ENCODE measurements at places on chromosomes 2 and 18.

DNA sequence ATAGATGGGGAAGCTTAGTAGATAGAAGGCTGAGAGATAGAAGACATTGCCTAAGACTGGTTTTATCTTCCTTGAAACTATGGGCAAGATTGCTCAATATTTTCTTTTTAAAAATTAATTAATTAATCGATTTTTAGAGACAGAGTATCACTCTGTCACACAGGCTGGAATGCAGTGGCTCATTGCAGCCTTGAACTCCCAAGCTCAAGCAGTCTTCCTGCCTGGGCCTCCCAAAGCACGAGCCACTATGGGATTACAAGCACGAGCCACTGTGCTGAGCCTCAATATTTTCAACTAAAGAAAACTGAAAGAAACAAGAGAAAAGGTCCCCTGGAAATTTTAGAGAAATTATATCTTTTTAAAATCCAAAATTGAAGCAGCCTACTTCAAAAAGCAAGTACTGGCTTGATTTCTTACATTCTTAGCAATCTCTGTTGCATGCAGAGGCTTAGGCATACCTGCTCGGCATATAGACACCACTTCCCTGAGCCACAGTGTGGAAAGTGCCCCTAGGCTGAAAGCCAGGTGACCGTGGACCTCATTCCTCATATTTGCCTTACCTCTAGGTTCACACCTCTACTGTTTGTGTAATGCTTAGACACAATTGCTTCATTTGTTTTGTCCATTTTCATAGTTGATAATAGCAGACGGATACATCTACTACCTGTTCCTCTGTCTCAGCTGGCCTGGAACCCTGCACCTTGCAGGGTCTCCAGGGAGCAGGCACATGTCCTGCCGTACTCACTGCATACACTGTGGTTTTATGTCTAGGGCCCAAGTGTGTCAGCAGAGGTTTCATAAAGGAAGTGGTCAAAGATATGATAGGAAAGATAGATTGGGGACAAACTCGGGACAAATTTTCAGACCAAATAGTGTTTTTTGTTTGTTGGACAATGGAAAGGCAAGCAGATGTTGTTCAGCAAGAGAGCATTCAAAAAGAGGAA is 166.5 kb upstream of the ALPP start:
- DNase-seq, result peak; percentile 3

GRCh38 chr2:158006961-158007719 is 94.5 kb upstream of the UPP2 start:
- no peak for DNase-seq

DNA sequence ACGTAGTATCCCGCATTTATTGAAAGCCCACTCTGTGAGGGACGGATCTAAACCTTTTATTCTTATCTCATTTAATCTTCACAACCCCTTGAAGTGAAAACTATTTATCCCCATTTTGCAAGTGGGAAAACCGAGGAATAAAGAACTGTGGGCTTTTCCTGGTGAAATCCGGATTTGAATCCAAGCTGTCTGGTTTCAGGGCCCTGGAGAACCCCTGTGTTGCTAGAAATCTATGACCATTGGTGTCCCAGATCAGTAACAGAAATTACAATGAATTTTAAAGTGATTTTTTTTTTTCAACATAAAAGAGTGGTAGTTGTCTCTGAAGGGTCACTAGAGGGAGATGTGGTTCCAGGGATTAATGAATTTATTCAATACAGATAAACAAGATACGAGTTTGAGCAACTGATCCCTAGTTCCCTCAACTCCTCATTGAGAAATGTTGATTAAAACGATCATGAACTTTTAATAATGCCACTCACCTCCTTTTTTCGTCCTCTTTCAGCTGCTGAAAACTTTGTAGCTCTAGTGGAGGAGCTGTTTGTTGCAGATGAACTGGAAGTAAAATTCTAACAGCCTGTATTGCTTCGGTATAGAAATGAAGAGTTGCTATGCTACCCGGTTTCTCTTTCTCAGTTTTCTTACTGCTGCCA is 940 bp downstream of the XRCC5 start:
- DNase-seq, result peak; percentile 46

GRCh38 chr2:63845866-63846265 is 4.2 kb downstream of the UGP2 start:
- DNase-seq, result no peak

DNA sequence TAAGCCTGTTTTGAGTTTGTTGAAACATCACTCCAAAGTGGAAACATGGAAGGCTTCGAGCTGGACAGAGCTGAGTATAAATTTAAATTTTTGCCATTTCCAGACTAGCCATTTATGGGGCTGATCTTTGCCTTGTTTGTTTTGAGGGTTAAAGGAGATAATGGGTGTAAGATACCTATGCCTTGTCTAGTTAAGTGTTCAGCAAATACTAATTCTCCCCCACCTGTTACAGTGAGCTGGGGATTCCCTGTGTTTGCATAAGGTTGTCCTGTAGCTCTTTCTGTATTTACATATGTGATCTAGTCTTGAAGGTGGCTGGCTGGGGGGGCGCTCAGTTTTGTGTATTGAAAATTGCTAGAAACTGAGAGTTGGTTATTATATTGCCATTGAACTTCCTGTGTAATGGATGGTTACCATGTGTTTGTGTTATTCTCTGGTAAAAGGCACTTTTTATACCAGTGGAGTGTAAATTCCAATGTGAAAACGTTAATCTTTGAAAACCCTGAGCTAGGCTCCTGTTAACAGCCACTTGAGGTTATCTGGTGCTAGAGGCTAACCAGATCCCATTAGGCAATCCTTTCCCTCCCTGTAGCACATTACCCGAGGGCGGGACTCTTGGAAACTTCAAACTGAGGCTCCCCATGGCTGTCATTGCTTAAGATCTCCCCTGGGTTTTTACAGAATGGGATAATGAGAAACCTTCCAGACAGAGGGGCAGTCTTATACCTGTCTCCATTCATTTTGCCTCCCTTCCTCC is 26.7 kb downstream of the TANC1 start:
- no peak for DNase-seq

GRCh38 chr2:150404147-150404546 is 83.3 kb downstream of the RND3 start:
- DNase-seq, result no peak

DNA sequence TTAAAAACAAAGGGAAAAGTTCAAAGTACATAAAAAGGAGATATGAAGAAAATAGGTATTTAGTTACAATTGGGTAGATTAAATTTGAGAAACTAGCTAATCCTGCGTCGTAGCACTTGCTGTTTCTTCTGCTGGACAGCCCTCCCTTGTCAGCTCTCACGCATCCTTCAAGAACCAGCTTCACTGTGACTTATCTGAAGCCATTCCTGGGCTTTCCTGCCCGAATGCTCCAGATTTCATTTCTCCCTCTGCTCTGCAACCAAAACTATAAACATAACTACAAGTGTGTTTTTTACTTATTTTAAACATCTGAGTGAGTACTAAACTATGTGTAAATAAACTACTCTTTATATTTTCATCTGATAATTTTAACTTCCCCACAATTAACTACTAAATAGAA is 149.2 kb downstream of the MTCL1 start:
- no peak for DNase-seq

DNA sequence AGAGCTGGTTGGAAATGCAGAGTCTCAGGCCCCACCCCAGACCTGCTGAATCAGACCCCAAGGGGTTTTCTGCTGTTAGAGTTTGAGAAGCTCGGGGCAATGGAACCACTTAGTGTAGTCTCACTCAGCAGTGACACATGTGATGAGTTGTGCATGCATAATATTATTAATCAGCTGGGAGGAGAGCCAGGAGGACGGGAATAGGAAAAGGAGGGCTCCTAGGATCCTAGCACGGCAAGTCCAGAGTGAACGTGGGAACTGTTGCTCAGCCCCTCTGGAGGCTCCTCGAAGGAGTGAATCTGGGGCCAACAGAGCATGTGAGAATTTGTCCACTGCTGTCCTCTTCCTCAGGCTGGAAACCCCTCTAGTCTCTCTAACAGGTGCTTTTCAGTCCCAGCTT is 87.1 kb downstream of the HS1BP3 start:
- DNase-seq, result no peak

GRCh38 chr18:61502472-61502871 is 169.2 kb downstream of the CDH20 start:
- peak; percentile 27 for DNase-seq

- no peak for DNase-seq
Measured at GRCh38 chr18:78191276-78191675, 788.3 kb upstream of the SALL3 start.

DNA sequence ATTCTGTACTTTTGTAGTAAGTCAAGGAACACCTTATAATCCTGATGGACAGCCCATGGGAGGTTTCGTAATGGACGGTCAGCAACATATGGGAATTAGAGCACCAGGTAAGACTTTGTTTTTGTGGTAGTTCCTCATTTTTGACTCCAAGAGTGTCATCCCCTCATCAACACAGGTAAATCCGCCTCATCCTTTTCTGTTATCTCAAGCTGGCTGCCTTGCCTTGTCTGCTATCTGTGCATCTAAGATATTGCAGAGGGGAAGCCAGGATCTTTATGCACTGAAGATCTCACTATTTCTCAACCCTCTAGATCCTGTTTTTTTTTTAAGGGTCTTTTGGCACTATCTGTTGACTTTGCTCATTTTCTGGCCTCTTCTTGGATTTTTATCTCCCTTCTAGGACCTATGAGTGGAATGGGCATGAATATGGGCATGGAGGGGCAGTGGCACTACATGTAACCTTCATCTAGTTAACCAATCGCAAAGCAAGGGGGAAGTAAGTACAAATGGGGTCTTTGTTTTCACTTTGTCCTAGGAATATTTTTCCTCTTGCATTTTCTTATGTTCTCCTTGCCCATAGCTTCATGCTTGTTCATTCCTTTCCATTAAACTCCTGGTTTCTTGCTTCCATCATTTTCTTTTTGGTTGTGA is 133.8 kb downstream of the MEIS1 start:
- DNase-seq, result no peak

DNA sequence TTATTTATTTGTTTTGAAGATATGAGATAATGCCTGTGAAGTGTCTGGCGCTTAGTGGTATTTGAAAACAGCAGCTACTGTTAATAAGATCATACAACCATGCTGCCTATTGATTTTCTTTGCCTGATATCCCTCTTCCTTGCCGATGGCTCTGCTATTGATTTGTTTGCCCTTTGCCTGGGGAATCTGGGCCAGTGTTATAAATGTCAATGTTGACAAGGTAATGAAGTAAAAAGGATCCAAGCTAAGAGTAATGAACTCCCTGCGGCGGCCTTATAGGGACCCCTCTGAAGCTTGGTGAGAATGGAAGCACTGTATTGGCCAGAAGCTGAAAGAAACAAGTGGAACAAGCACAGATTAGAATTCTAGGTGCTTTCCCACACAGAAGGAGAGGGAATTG is 854.6 kb downstream of the CNTNAP5 start:
- no peak for DNase-seq

DNA sequence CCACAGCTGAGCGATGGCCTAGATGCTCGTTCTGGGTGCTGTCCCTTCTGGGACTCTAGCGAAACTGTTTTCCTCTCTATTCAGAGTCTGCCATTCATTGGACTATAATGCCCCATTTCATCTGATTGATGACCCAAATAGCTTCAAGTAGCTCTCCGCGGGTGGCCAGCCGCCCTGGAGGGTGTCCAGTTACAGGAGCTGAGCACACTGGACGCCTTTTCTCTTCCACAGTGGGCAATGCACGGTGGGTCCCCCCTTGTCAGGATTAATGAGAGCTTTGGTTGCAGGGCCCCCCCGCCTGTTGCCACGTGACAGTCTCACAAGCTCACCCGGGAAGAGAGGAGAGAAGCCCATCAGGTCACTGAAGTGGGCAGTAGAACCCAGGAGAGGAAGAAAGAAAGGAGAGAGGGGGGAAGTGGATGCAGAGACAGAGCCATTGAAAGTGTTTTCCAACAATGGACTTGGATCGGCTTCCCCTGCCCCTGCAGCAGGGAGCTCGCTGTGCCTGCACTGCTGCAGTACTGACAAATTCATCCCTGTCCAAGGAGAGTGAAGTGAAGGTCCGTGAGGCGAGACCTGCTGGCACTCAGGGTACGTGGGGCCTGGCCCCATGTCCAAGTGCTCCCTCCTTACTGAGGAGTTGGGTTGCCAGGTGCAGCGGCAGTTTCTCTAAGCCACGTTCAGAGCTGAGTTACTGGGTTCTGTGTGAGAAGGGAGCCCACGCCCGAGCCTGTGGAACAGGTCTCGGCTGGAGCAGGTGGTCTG is 44.8 kb downstream of the DIPK1C start:
- no peak for DNase-seq

DNA sequence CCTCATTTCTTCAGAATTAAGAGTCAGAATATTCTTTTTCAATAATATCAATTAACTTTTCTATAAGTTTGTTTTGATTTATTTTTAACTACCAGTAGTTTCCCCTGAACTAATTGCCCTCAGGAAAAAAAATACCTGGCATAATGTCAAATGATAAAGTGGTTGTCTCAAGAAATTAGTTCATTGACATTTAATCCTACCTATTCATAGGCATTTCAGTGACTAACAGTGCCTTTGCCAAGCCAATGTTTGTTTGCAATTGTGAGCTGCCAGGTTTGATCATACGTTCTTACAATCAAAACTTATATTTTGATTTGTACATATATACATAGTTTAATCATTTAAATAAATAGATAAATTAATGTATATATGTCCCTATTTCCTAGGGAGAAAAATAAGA is 267.3 kb upstream of the MC4R start:
- no peak for DNase-seq

GRCh38 chr2:9142551-9143263 is 63.9 kb upstream of the ASAP2 start:
- peak; percentile 77 for DNase-seq

GRCh38 chr2:139992078-139992477 is 1211.9 kb upstream of the NXPH2 start:
- DNase-seq, result no peak

- DNase-seq, result peak; percentile 41
Measured at GRCh38 chr2:234881413-234882241, 70.2 kb upstream of the SH3BP4 start.

DNA sequence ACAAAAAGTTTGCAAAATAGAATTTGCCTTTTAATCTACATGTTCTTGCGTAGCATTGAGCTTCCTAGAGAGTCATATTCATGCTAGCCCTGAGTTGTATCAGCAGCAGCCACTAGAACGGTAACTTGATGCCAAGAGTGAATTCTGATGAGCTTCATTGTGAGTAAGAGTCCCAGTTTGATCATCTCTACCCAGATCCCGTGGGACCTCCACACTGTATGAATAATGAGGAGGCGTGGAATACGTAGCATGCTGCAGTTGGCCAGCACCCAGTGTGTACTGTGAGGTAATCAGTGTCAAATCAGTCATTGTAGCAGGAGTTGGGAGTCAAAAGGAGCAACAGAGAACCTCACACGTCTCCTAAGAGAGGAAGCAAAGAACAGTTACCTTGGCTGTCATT is 197.9 kb downstream of the NEDD4L start:
- no peak for DNase-seq

DNA sequence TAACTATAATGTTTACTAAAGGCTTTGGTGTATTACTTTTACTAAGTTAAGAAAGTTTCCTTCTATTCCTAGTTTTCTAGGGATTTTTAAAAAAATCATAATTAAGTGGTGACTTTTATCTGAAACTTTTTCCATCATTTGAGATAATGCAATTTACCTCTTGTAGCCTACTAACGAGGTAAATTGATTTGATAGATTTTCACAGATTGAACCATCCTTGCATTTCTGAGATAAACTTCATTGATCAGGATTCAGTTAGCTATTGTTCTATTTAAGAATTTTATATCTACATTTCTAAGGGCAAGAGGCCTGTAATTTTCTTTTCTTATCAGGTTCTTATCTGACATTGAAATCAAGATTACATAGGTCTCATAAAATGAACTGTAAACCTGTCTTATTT is 178.1 kb downstream of the MIB1 start:
- no peak for DNase-seq
